ENCODE measurements at places on chromosomes 3 and 15.

- no peak for DNase-seq
Measured at GRCh38 chr3:123861081-123861836, 22.9 kb downstream of the MYLK start.

DNA sequence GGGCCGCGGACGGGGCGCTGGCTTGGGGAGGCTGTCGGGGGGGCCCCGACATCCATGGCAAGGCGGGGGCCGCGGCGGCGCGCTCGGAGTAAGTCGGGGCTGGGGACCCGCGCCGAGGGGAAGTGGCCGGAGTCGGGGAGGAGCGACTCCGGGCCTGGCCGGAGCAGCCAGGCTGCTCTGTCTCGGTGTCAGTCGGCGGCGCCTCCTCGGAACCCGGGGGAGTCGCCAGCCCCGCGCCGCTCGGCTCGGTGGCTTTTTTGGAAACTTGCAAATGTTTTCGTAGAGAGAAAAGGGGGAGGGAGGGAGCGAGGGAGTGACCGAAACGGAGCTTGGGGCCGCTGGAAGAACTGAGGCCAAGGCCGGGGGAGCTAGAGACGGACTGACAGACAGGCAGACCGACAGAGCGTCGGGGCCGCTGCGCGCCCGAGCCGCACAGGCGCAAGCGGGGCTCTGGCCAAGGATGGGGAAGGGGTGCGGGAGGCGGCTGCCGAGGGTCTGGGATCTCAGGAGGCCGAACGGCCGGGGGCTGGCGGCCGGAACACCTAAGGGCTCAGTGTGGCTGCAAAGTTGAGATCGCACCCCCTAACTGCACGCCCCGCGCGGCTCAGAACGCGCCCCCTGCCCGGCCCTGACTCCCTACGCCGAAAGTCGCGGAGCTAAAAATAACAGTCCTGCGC, 5.0 kb downstream of the PTH1R start:
- no peak for DNase-seq

GRCh38 chr15:86879250-86880229, 799.9 kb downstream of the AGBL1 start:
- DNase-seq, result no peak

GRCh38 chr3:25113891-25114290, 314.2 kb upstream of the RARB start:
- DNase-seq, result no peak

- DNase-seq, result no peak
Measured at GRCh38 chr3:150377601-150378300, 30.3 kb upstream of the TSC22D2 start.

DNA sequence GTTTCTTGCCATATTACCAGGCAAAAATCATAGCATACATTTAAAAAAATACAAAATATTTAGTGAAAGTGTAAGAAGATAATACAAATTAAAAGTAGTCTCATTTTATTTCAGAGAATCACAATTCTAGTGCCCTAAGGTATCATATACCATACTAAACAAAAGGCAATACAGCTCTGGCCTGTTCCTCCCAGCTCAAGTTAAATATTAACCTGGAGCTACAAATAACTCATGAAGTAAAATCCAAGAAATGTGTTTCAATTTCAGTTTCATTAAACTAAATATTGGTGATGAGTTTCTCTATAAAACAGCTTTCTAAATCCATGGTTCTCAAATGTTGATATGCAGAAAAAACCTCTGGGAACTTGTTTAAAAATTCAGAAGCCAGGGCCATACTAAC, 67.7 kb downstream of the INO80 start:
- no peak for DNase-seq

DNA sequence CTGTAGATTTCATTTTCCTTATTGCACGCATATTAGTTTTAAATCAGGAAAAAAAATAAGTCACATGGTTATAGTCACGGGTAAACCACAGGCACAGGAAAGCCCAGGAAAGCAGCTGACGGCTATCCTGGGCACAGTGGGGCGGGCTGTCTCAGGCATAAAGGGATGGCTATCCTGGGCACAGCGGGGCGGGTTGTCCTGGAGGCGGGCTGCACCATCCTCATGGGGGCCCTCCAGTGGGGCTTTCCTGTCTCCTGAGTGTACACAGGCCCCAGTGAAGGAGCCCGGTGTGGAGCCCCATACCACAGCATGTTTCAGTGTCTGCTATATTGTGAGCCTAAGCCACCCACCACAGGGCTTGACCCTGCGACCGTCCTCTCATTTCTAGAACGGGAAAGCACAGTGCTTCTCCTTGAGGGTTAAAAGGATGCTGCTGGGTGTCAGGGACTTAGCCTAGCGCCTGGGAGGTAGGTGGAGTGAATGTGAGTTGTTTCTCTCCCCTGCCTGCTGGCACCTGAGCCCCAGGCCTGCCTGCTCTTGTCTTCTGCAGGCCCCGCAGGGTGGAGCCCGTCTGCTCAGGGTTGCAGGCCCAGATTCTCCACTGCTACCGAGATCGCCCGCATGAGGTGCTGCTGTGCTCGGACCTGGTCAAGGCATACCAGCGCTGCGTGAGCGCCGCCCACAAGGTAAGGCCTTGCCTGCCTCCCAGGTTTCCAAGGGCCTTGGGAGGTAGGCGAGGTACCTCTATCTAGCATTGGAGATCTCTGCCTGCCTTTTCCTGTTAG, 25.9 kb upstream of the PLXNA1 start:
- no peak for DNase-seq

DNA sequence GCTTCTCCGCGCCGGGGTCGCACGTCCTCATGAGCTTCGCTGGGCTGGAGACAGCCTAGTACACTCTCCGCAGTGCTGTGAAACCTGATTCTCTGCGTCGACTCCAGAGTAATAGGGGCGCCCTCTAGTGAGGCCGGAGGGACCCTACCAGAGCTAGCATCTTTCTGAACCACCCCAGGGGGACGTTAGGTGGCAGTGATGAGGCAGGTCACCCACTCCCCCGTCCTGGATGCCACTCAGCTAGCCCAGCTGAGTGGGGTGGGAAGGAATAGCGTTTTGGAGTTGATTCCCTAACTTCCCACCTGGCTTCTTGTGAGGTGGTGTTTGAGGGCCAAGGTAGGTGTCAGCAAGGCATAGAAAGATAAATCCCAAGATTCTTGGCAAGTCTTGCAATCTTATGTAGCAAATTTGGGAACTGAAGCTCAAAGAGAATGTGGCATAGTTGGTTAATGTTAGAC, 4.0 kb downstream of the DUOXA2 start:
- peak; percentile 48 for DNase-seq

- DNase-seq, result no peak
Measured at GRCh38 chr15:68259883-68260282, 17.7 kb upstream of the FEM1B start.

DNA sequence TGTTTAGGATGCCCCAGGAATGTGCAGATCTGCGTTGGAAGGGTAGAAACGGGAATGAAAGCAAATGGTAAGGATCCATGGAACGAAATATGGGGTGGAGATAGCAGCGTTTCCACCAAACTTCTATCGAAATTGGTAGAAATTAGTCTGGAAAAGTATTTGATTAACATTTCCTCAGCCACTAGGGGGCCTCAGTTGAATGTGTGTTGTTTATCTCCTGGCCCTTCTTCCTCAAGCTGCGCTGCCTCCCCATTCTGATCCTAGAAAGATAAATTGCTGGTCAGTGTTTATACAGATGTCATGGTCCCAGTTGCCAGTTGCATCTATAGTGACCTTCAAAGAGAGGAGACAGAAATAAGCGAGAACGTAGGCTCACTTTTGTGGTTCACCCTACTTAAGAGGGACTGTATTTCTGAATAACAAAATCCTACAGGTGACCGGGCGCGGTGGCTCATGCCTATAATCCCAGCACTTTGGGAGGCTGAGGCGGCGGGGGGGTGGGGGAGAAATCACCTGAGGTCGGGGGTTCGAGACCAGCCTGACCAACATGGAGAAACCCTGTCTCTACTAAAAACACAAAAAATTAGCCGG, 457.1 kb downstream of the SQOR start:
- no peak for DNase-seq

DNA sequence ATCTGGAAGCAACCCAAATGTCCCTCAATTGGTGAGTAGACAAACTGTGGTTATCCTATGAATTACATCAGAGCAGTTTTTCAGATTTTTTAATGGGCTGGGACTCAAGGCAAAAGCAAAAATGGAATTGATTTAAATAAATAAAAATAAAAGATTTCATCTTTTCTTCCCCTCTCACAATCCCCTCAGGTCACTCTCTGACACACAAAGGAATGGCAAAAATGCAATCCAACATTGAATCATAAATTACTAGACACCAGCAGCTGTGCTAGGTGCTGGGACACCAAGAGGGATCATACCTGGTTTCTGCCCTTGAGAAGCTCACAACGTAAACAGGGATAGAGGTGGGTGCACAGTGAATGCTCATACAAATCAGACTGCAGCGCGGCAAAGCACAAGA, 58.8 kb downstream of the CPN2 start:
- no peak for DNase-seq

DNA sequence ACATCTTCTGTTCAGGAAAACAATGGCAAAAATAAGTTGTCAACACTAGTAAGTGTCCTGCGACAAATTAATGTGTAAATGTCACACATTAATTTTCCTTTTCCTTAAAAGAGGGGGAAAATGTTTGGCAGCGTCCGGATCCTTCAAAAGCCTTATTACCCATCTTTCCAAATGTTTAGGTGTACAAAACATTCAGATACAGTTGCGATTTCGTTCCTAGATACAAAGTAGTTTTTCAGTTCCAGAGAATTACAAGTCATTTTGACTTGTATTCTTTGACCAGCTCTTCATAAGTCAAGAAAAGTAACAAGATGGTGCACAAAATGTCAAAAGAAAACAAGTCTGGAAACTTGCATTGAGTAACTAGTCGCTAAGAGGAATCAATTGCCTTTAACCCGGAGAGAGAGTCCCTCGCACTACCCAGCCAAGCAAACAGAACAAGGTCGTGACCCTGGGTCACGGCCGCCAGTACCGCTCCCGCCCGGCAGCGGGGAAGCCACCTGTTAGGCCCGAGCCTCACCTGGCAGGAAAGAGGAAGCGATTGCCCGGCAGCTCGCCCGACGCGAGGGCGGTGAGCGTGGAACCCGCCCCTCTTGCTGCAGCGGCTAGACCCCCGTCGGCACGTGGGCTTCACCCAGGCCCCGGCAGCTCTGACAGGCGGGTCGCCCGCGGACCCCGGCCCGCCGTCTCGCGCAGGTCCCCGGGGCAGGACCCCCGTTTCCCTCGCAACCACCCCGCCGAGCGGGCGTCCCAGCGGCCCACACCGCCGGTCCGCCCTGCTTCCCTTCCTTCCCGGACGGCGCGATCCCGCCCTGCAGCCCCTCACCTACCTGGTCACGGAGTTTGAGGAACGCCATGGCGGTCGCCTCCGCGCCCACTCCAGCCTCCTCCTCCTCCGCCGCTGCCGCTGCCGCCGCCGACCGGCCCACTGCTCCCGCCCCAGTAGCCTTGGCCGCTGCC, 61.0 kb upstream of the ANKRD28 start:
- DNase-seq, result no peak

DNA sequence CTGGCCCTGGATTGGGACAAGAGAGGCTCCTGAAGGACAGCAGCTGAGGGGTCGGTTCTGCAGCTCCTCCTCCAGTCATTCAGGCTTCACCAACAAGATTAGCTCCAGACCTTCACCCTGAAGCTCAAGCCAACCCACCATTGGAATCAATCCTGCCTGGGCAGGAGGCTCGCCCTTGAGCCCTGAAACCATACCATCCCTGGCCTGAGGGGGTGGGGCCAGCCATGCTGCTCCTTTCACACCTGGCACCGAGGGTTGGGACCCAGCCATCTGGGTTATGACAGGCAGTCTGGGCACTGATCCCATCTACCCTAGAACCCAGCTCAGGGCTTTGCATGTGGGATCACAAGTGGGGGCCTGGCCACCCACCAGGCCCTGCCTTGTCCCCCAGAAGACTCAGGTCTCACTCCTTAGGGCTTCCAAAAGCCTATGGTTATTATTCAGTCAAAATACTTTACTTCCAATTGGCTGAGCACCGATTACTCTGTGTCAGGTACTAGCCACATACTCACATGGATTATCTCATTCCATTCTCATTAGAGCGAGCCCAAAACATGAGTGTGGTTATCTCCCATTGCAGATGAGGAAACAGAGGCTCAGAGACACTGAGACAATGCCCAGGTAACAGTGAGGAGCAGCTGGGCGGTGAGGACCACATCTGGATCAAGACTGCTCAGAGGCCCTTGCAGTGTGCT, 3.1 kb downstream of the ABHD14B start:
- DNase-seq, result no peak

- DNase-seq, result no peak
Measured at GRCh38 chr3:188421836-188422540, 268.0 kb downstream of the LPP start.

GRCh38 chr15:79657722-79658121, 225.6 kb downstream of the MINAR1 start:
- DNase-seq, result no peak

- no peak for DNase-seq
Measured at GRCh38 chr15:22947101-22948000, 32.8 kb downstream of the CYFIP1 start.

- DNase-seq, result no peak
Measured at GRCh38 chr15:73946795-73947370, 20.6 kb downstream of the LOXL1 start.

DNA sequence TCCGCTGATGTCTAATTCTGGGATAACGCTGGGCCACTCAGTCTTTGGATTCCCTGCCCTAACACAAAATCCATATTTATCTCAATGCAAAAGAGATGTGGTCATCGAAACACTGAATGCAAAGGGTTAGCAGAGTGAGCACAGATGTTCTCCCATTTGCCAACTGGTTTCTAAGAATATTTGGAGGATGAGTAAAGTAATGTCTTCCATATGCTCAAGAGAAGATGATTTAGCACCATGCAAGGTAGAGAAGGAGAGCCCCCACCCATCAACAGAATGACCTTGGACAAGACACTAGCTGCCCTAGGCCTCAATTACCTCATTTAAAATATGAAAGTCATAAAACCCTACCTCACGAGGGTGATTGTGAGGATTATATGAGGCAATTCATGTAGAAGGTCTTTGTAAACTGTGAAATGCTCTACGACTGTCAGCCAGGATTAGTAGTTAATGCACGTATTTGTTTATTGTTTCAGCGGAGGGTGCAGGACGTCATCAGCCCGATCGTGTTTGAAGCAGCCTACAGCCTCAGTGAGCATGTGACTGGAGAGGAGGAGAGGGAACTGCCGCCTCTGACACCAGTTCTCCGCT, 232.9 kb upstream of the CTDSPL start:
- no peak for DNase-seq

DNA sequence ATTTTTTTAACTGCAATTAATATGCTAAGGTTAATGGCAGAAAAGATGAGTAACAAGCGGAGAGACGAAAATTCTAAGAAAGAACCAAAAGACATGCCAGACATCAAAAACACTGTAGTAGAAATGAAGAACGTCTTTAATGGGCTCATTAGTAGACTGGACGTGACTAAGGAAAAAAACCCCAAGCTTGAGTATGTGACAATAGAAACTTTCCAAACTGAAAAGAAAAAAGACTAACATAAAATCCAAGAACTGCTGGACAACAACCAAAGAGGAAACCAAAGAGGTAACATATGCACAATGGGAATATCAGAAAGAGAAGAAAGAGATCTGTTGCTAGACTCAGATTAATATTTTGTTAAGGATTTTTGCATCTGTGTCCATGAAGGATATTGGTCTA, 94.6 kb upstream of the SETMAR start:
- no peak for DNase-seq

GRCh38 chr3:74501007-74501406, 113.5 kb downstream of the CNTN3 start:
- DNase-seq, result no peak

- DNase-seq, result no peak
Measured at GRCh38 chr3:194086388-194087075, 49.4 kb upstream of the HES1 start.

GRCh38 chr3:99484871-99485270, 153.5 kb upstream of the COL8A1 start:
- DNase-seq, result no peak

- no peak for DNase-seq
Measured at GRCh38 chr3:118472586-118472985, 562.1 kb downstream of the IGSF11 start.
